ENCODE measurements at places on chromosomes 6 and 20. TPM values are rescaled to one million over a fixed set of nuclear protein-coding genes. Genes with fewer than 3 reads are reported as not detected.

The PRND gene
- total RNA-seq: 30.6 TPM

The CST2 gene
- total RNA-seq: not detected

The NANP gene
- total RNA-seq: 8.9 TPM

The GGTLC1 gene
- total RNA-seq: not detected

The SRXN1 gene
- total RNA-seq: 11.9 TPM

The ID4 gene
- total RNA-seq: 102 TPM

The TSPO2 gene
- total RNA-seq: not detected

The TRIM15 gene
- not detected for total RNA-seq

The RNF39 gene
- total RNA-seq: 0.11 TPM

The TRAPPC3L gene
- 0.42 TPM for total RNA-seq

The MEI4 gene
- 0.21 TPM for total RNA-seq

The HEY2 gene
- 5.6 TPM for total RNA-seq

The SEMG1 gene
- not detected for total RNA-seq

The ULBP2 gene
- total RNA-seq: 0.26 TPM

The GRIK2 gene
- total RNA-seq: 32.3 TPM

The PLG gene
- not detected for total RNA-seq

Data from urinary bladder (tissue), 4 donors.